Adipocyte (in vitro differentiated cells): ENCODE measurements at places on chromosomes 3 and 15.

DNA sequence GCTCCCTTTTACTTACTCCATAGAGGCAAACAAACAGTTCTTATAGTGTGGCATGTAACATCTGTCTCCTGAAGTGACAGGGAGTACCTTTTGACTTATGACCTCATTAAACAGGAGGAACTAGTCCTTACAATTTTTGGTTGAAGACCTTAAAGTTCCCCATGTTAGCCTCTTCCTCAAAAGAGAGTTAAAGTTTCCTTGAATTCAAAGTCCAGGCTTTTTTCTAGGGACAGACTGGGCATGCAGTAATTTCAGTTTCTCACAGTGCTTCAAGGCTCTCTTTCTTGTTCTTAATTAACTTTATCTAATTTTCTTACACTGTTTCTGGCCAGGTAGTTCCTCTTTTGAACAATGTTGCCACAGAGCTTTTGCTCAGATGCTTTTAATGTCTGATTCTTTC, 12.1 kb downstream of the GOLM2 start:
- DNase-seq: no peak

DNA sequence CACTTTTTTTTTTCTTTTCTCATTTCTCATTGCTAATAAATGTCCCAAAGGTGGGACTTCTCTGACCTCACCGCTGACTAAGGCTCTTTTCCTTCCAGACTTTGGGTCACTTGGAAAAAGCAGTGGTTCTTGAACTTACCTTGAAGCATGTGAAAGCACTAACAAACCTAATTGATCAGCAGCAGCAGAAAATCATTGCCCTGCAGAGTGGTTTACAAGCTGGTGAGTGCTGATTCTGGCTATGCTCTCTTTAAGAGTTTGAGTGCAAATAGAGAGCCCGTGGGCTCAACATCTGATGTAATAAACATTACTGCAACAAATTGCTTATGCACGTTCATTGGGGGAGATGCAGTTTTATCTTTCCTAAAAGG, 2.0 kb downstream of the BHLHE40 start:
- DNase-seq: no peak

GRCh38 chr3:12155828-12156227, 2.9 kb downstream of the TIMP4 start:
- peak; percentile 71 for DNase-seq

DNA sequence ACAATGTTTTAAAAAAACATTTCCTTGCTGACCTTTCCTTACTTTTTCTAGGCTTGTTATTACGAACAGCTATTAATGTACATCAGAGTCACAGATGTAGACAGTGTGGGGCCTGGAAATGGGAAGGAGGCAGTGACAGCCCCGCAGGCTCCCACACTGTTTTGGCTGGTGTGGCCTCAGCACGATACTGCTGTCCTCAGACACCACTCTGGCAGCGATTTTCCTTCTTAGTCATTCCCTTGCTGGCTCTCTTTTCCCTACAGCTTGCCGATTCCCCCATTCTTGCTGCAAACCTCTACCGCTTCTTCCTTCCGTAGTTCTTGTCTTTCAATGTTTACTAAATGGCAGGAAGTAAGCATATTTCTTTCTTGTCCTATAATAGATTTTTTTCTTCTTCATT, 113.1 kb downstream of the ABI3BP start:
- no peak for DNase-seq

GRCh38 chr3:129988429-129988828, 13.9 kb downstream of the TRH start:
- DNase-seq: no peak

- DNase-seq: no peak
Observed at GRCh38 chr3:184630861-184631471, 69.4 kb downstream of the EPHB3 start.

- DNase-seq: no peak
Observed at GRCh38 chr15:92780843-92781242, 119.3 kb upstream of the CHD2 start.

DNA sequence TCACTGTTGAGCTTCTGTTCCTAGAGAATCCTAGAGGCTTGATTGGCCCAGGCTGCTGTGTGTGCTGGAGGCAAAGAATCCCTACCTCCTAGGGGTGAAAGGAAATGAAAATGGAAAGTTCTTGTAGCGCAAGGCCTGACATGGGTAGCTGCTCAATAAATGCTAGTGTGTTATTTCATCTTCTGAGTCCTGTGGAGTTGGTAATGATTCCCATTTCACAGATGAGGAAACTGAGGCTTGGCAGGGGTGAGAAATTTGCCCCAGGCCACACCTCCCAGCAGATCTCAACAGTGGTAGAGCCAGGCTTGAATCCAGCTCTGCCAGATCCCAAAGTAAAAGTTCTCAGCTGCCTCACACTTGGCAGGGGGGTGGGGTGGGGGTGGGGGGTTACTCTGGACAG, 26.1 kb downstream of the HDAC11 start:
- DNase-seq: no peak
